ENCODE measurements at places on chromosomes 5 and 9. TPM values are rescaled to one million over a fixed set of nuclear protein-coding genes. Genes with fewer than 3 reads are reported as not detected.

GRCh38 chr9:119803679-119804078, 434.4 kb upstream of the BRINP1 start:
- DNase-seq, result no peak
- H3K4me3 ChIP-seq, result no peak overlapping the region
- H3K4me1 ChIP-seq, result no peaks in the 10 kb centered on the region
- no peaks in the 10 kb centered on the region for H3K27me3 ChIP-seq
- H3K36me3 ChIP-seq, result no peaks in the 10 kb centered on the region

The SEMA6A gene
- 174 TPM for total RNA-seq

GRCh38 chr5:96579711-96580110, 82.5 kb upstream of the CAST start:
- no peaks in the 10 kb centered on the region for H3K27me3 ChIP-seq
- no peaks in the 10 kb centered on the region for H3K4me1 ChIP-seq
- no peak for DNase-seq
- H3K4me3 ChIP-seq, result no peak overlapping the region

The CTSV gene
- total RNA-seq, result 0.48 TPM

- no peaks in the 10 kb centered on the region for H3K4me1 ChIP-seq
- H3K27me3 ChIP-seq, result no peaks in the 10 kb centered on the region
- no peak overlapping the region for H3K4me3 ChIP-seq
- no peak for DNase-seq
- no peak overlapping the region for H3K27ac ChIP-seq
These were observed 25.7 kb downstream of the NMUR2 start for GRCh38 chr5:152379331-152379730.

DNA sequence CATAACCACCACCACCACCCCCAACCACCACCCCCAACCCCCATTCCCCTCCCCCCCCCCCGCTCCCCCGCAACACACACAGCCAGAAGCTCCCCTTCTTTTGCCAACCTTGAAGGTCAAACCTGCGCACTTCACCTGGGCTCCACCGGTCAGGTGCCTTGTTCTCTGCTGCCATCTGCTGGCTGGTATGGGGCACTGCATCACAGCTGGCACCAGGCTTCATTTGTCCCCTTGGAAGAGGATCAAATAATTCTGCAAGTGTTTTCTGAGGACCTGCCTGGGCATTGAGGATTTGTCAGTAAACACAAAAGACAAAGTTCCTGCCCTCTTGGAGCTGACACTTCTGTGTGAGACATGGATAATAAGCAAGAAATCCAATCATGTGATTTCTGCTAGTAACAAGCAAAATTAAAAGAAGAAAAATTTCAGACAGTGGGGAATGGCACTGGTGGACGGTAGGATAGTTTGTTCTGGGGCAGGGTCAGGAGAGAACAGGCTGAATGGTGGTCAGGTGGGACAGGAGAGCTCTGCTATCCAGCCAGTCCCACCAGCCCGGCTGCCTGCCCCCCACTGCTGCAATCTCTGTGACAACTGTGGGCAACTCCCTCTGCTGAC, 55.6 kb upstream of the LMX1B start:
- H3K4me1 ChIP-seq, result no peaks in the 10 kb centered on the region
- H3K4me3 ChIP-seq, result no peak overlapping the region
- no peaks in the 10 kb centered on the region for H3K36me3 ChIP-seq
- peak; percentile 46 for DNase-seq
- H3K27me3 ChIP-seq, result peaks cover 20% of the 10 kb centered on the region

- DNase-seq, result no peak
- no peak overlapping the region for H3K4me3 ChIP-seq
- H3K4me1 ChIP-seq, result no peaks in the 10 kb centered on the region
These were observed 6.5 kb downstream of the TAS2R1 start for GRCh38 chr5:9623661-9624060.

The PCDHB10 gene
- 1.5 TPM for total RNA-seq

DNA sequence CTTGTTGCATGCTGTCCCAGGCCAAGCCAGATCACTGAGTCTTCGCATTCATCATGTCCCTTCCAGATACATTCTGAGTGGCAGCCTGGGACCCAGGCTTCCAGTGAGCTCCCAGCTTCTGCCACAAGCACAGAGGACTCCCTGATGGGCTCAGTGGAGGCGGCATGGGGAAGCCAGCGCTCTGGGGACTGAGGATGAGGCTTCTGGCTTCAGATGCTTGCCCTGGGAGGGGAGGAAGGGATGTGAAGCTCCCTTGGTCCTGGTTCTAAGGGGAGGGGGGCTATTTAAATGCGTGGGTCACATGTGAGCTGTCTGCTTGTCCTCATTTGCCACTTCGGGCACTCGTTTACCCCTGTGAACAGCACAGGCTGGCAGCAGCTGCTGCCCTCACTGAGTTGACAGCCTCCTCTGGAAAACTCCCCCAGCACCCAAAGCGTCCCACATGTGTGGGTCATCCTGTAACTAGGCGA, 174.0 kb downstream of the NR3C1 start:
- H3K27ac ChIP-seq, result no peak overlapping the region
- H3K4me1 ChIP-seq, result peaks cover 13% of the 10 kb centered on the region
- H3K4me3 ChIP-seq, result no peak overlapping the region
- H3K36me3 ChIP-seq, result no peaks in the 10 kb centered on the region
